Hematopoietic multipotent progenitor cell treated with erythropoietin and hydrocortisone succinate and interleukin-3 and kit ligand, for 6 days (in vitro differentiated cells): ENCODE measurements at places on chromosomes 13 and 19.
A peak's percentile ranks its signal among the peaks of the same experiment; 100 is the strongest.

DNA sequence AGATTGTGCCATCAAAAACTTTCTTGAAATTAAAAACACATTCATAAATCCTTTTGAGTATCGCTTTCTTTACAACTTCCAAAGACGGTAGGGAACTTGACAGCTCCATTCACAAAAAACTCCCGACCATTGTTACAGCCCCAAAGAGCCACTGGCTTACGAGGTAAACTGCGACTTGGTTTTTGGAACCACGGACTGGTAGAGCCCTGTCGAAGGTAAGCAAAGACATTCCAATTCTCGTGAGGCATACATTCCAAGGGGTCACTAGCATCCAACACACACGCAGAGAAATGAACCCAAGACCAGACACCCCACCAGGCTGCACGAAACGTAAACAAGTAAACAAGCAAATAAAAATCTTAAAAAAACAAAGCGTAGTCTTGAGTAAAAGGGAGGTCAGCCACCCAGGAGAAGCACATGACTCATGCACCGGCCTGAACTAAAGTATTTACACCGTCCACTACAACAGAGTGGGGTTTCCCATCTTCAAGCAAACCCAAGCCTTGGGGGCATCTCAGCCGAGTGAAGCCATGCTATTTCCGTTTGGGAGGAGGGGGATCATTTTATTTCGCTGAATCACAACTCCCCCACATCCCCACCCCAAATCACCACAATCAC, 1.4 kb downstream of the BRD4 start:
- DNase-seq = no peak

DNA sequence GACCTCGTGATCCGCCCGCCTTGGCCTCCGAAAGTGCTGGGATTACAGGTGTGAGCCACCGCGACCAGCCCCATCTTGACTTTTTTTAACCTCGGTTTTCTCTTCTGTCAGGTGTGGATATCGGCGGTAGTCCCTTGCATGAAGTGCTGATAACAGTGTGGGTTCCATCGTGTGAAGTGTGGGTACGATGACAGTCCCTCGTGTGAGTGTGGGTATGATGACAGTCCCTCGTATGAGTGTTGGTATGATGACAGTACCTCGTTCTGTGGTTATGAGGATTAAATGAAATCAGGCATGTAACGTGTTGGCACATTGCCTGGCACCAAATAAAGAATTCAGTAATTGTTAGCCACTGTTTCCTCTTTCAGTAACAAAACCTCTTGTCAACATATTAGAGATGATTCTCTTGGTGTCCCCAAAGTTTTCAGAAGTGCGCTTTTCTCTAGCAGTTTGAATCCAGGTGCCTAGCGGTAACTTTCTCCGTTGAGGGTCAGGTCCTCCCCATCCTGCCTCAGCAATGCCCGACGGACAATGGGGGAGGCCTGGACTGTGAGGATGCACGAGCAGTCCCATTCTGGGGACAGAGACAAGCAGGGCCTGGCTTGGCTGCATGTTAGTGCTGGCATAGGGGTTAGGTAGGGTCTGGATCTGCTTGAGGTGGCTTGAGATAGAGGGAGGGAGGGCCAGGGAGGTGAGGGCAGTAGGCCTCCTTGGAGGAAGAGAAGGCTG, 15.3 kb downstream of the GATAD2A start:
- DNase-seq = peak; percentile 65

- DNase-seq = peak; percentile 65
These were observed 27.5 kb upstream of the UBE2L5 start for GRCh38 chr13:30394751-30395191.

- DNase-seq = no peak
These were observed 1332.8 kb downstream of the OLFM4 start for GRCh38 chr13:54361460-54361859.

- peak; percentile 54 for DNase-seq
These were observed 903 bp downstream of the LATS2 start for GRCh38 chr13:21060338-21061028.

GRCh38 chr13:76654263-76654662, 231.9 kb downstream of the KCTD12 start:
- DNase-seq = no peak

DNA sequence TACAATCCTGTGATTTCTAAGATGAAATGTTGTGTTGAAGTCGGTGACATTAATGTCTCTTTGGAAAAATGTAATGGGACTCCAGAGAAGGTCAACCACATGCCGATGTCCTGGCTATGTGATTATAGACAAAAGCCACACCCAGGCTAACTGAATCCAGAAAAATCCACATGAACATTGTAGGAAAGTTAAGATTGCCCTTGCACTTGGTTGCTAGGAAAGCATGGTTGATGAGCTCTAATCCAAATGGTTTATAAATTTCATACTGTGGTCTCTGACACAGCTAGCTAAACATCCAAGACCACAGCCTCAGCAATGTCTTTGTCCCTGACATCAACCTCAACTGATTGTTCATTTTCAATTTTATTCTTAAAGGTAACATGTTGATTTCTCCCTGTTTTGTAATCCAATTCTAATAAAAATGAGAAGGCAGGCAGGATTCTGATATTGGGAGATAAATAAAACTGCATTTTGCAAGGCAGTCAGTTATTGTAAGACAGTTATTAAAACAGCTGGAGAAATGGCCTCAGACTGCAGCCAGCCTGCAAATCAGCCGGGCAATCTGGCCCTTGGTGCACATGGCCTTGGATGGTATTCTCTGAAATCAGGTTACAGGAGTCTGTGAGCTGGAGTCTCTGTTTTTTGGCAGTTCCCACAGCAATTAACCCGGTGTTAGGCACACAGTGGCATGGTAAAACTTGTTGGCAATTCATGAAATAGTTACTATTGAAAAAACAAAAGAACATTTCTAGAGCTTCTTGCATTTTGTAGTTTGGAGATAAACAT, 93.9 kb downstream of the STARD13 start:
- no peak for DNase-seq

DNA sequence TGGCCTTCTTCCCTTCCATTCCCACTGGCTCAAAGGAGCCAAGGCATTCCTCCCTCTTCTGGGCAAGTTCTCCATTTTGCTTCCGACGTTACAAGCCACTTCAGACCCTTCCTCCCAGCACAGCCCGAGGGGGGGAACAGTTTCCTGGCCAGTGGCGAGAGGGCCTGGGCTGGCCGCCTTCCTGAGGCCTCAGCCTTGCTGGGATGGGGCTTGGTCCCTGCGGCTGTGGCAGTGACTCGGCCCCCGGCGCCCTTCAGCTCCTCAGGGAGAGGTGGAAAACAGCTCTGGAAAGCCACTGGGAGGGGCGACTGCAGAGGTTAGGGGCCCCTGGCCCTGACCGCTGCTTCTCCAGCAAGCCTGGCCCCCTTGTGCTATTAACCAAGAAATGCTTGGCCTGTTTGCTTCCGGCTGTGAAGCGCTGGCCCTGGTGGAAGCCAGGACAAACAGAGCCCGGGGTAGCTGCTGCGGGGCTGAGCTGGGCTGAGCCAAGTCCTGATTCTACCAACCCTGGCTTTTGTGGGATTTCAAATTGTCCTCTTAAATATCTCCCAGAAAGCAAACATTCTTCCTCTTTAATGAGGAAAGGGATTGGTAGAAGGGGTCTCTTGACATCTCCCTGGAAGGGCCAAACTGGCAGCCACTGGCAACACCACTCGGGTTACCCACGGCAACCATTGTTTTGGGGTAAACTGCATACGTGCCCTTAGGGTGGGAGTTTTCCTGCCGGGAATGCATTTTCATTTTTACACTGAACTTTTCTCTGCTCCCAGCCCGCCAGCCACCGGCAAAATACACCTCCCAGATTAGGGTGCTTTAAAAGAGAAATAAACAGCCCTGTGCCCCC, 38.7 kb downstream of the C13orf46 start:
- DNase-seq = no peak

GRCh38 chr19:52336117-52336790, at the start of gene ZNF610:
ZNF610 (plus strand) TSS chr19:52336243; CDS start chr19:52349173, 12,930 bp downstream.
- DNase-seq = peak; percentile 92
